ENCODE measurements at places on chromosomes 7 and 10. TPM values are rescaled to one million over a fixed set of nuclear protein-coding genes. Genes with fewer than 3 reads are reported as not detected.
A peak's percentile ranks its signal among the peaks of the same experiment; 100 is the strongest.

GRCh38 chr10:49106451-49106850 is 8.9 kb downstream of the VSTM4 start:
- no peaks in the 10 kb centered on the region for H3K36me3 ChIP-seq
- peaks cover 5% of the 10 kb centered on the region for H3K4me1 ChIP-seq

- H3K27me3 ChIP-seq, result no peaks in the 10 kb centered on the region
- no peak for DNase-seq
- no peak overlapping the region for H3K27ac ChIP-seq
- no peaks in the 10 kb centered on the region for H3K36me3 ChIP-seq
- peaks cover 10% of the 10 kb centered on the region for H3K4me1 ChIP-seq
These were observed 92.2 kb upstream of the LRRC4 start for GRCh38 chr7:128123291-128124037.

GRCh38 chr7:87474533-87475358 is 734 bp downstream of the ABCB4 start:
- H3K4me1 ChIP-seq, result peaks cover 8% of the 10 kb centered on the region
- no peaks in the 10 kb centered on the region for H3K36me3 ChIP-seq
- DNase-seq, result no peak
- peak overlapping the region; percentile 29 for H3K4me3 ChIP-seq

Gene PLAC9
- not detected for total RNA-seq

DNA sequence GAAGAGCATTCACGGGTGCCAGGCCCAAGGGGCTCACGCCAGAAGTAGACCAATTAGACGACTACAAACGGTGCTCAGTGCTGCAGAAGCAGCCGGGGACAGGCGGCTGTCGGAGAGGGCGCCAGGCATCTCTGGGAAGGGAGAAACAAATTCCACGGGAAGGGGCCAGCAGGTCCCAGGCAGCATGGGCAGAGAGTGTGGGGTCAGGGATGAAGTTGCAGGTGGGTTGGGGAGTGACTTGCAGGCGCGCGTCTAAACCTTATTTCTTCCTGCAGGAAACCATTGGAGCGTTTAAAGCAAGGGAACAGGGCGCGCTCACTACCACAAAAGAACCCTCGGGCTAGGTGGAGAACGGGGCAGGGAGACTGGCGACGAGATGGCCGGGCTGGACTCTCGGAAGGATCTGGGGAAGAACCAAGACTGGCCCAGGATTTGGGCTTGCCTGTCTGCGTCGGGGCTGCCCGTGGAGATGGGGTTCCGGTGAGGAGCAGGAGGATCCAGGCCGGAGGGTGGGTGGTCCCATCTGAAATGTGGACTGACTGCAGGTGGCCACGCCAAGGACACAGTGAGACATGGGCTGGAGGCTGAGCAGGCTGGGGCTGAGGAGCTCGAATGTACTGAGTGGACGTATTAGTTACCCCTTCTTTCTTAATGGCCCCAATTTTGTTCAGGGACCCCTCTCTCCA is 116.3 kb upstream of the DIP2C start:
- no peaks in the 10 kb centered on the region for H3K4me1 ChIP-seq
- no peak overlapping the region for H3K27ac ChIP-seq
- no peak for DNase-seq
- H3K4me3 ChIP-seq, result no peak overlapping the region
- H3K27me3 ChIP-seq, result no peaks in the 10 kb centered on the region

DNA sequence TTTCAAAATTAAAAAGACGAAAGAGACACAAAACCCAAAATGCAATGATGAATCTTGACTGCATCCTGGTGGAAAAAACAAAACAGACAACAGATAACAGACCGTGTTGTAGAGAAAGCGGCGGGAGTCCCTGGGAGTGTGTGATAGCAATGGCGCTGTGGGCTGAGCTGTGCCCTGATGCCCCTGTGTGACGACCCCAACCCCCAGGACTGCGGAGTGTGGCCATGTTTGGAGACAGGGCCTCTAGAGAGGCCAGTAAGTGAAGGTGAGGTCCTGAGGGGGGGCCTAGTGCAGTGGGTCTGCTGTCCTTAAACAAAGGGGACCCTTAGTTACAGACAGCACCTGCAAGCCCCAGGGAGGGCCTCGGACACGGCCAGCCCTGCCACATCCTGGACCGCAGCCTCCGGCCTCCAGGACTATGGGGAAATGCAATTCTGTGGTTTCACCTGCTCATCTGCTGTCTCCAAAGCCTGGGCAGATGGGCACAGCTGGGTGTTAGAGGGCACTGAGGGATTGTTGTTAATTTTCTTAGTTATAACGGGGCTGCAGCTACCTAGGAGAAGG is 277.7 kb downstream of the DNAJB6 start:
- no peaks in the 10 kb centered on the region for H3K27me3 ChIP-seq
- H3K36me3 ChIP-seq, result no peaks in the 10 kb centered on the region
- no peak overlapping the region for H3K27ac ChIP-seq
- no peak overlapping the region for H3K4me3 ChIP-seq
- no peak for DNase-seq
- peaks cover 10% of the 10 kb centered on the region for H3K4me1 ChIP-seq

Data from activated CD4-positive, alpha-beta T cell treated with anti-CD3 and anti-CD28 coated beads for 36 hours (primary cell).